Activated T-cell treated with anti-CD3 and anti-CD28 coated beads, Interleukin-2, amount 50 U/mL, for 4 hours (primary cell): ENCODE measurements at places on chromosomes 3 and 15.

DNA sequence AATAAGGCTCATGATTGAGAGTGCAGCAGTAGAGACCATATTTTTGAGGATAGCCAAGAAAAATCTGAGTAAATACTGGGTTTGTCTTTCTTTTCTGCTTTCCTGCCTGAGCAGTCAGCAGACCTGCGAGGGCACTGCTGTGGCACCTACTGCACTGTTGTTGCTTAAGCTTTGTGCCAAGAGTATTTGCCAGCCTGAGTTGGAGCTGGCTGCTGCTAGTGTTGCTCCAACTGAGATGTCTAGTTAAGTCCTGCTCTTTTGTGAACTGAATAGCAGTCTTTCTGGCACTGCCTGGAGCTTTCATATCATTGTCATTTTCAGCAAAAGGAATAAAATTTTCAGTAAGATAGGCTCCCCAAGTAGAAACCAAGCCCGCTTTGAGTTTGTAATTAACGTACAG, 214.5 kb upstream of the P2RY1 start:
- DNase-seq = no peak

DNA sequence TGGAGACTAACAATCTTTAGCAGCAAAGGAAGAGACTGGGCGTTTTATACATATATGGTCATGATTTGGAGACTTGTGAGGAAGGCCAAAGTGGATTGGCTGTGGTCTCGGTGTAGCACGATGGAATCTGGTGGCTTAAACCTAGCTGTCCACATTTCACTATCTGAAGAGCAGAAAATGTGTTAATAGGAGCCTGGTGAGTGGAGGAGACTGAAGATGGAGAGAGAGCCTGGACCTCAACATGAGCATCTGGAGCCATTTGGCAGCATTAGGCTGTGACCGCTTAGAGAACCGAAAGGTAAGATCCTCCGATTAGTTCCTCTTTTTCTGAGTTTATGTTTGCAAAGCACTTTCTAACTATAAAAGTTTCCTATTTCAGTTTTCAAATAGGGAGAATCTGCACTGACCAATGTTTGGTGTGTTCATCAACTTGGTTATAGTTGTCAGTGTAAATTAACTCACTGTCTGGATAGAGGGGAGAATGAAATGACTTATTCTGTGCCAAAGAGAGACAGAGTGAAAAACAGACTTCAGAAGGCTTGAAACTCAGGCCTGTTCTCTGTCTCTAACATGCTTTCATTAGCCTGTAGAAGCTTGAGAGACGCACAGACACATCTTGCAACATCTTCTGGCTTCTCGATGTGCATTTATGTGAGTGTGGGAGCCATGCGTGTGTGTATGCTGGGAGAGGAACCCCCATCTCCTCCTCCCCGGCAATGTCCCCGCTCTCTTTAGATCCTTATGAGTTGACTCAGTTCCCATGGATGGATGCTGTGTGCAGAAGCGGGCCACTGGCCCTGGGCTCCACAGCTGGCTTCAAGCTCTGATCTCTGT, 244.7 kb upstream of the TBL1XR1 start:
- no peak for DNase-seq

DNA sequence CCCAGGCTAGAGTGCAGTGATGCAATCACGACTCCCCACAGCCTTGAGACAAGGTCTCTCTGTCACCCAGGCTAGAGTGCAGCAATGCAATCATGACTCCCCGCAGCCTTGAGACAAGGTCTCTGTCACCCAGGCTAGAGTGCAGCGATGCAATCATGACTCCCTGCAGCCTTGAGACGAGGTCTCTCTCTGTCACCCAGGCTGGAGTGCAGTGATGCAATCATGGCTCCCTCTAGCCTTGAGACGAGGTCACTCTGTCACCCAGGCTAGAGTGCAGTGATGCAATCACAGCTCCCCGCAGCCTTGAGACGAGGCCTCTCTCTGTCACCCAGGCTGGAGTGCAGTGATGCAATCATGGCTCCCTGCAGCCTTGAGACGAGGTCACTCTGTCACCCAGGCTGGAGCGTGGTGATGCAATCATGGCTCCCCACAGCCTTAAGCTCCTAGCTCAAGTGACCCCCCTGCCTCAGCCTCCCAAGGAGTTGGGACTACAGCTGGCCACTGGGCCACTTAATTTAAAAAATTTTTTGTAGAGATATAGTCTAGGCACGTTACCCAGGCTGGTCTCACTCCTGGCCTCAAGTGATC, 26.1 kb downstream of the TFRC start:
- no peak for DNase-seq

- DNase-seq = no peak
Observed at GRCh38 chr3:76010252-76010651, 224.9 kb upstream of the ZNF717 start.

- DNase-seq = no peak
Observed at GRCh38 chr15:77610731-77611130, 22.0 kb downstream of the LINGO1 start.

- no peak for DNase-seq
Observed at GRCh38 chr15:38307861-38308641, 55.4 kb downstream of the SPRED1 start.

DNA sequence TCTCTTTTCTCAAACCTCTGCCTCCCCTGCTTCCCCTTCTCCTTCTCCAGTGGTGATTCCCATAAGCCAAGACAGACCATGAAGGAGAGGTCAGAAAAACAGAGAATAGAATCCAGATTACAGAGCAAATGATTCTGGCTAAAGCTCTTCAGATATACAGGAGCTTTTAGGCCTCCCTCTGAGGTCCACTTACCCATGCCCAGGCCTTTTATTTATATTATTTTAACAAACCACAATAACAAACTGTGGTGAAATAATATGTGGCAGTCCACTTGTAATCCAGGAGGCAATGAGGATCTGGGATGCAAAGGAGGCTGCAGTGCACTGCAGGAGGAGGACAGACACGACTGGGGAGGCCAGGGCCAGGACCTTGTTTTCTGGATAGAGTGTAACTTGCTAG, 104.1 kb downstream of the STAC start:
- DNase-seq = no peak

GRCh38 chr3:171784937-171785336, 25.3 kb downstream of the PLD1 start:
- no peak for DNase-seq

DNA sequence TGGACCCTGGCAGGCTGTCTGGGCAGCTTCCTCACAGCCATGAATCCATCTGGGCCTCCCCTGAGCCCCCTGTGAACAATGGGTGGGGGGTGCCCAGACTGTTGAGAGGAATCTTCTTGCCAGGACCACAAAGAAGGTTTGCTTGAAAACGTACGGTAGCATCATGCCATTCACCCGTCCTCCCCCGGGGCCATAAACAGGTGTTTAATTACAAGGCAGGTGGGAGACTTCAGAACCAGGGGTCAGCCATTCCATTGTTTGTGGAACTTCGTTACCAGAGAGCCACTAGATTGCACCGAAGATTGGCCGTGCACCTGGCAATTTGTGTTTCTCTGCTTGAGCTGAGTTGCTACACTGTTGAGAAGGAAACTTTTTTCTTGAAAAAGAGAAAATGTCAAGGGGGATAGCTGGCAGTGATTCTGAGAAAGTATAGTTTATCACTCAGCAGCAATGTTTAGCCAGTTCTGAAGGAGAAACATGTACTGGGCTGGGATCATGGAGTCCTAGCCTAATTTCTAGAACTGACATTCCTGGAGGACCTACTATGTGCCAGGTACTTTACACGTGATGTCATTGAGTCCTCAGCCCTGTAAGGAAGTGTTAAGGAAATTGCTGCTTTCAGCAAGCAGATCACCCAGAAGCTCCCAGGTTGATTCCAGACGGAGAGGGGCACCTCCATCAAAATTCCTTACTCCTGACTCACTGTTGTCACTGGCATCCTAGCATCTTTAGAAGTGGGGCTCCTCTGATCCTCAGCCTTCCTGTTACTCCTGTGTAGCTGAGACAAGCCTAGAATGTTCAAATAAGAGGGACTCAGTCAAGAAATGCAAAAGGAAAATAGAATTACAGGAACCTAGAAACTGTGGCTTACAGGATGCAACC, 103.8 kb upstream of the UBE2E1 start:
- no peak for DNase-seq

DNA sequence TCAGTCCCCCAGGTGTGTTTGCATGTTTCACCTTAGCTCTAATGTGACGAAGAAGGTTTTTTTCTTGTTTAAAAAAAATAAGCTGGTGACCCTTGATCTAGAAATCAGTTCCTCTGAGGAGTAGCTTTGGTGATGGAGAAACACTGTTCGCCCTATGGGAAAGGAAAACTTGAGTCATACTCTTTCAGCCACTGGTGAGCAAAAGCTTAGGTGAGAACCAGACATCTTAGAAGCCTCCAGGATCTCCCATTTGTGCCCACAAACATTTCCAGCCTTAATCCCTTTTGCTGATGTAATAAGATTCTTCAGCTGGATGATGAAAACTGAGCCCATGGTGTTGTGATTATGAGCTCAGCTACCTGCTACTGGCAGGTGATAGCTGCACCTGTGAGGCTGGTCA, 37.8 kb downstream of the SLC27A2 start:
- no peak for DNase-seq

- DNase-seq = no peak
Observed at GRCh38 chr3:66597308-66597863, 96.6 kb upstream of the LRIG1 start.

GRCh38 chr3:158233791-158234190, 123.9 kb downstream of the RSRC1 start:
- no peak for DNase-seq

- peak; percentile 51 for DNase-seq
Observed at GRCh38 chr3:184227481-184227935, 1.9 kb upstream of the VWA5B2 start.

GRCh38 chr3:151230646-151231045, 27.6 kb upstream of the GPR171 start:
- DNase-seq = no peak

DNA sequence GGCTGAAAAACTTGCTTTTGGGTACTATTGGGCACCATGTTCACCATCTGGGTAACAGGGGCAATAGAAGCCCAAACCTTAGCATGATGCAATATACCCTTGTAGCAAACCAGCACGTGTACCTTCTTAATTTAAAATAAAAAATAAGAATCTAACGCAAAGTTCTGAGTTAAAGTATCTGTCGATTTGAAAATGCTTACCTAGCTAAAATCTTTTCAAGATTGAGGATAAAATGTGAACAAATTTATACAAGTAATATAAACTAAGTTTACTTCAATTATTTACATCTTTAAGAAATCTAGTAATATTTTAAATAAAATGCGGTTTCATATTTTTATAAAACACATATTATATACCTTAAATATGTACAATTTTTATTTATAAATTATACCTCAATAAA, 38.1 kb upstream of the IGF2BP2 start:
- no peak for DNase-seq

DNA sequence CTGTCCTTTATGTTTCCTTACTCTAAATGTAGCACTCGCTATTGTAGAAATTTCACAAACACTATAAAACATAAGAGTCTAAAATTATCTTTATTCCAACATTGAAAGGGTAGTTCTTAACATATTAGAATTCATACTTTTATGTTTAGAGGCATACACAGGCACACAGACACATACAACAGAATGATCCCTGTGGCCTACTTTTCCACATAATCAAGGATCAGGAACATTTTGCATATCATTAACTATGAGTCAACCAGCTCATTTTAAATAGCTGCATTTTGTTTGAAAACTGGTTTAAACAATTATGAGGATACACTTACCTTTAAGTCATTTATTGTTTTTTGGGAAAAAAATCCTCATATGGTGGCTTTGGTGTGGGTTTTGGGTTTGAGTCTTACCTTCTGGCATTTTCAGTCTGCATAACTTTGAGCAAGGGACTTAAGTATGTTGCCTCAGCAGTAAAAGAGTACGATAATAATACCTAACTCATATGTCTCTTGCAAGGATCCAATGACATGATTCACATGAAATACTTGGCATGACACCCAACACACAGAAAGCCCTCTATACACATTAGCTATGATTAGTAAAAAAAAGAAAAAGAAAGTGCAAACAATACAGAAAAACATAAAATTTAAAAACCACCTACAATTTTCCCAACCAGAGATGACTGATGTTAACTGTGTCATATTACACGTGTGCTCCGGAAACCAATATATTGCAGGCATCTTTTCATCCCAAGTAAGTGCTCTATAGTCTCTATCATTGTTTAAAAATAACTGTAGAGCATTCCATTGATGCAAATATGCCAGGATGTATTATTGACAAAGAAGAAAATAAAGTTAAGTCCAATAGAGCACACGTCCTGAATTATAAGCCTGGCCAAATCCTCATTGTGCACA, 213.1 kb upstream of the ADAMTS9 start:
- DNase-seq = no peak

GRCh38 chr3:38374221-38374620, 27.6 kb downstream of the XYLB start:
- DNase-seq = no peak

DNA sequence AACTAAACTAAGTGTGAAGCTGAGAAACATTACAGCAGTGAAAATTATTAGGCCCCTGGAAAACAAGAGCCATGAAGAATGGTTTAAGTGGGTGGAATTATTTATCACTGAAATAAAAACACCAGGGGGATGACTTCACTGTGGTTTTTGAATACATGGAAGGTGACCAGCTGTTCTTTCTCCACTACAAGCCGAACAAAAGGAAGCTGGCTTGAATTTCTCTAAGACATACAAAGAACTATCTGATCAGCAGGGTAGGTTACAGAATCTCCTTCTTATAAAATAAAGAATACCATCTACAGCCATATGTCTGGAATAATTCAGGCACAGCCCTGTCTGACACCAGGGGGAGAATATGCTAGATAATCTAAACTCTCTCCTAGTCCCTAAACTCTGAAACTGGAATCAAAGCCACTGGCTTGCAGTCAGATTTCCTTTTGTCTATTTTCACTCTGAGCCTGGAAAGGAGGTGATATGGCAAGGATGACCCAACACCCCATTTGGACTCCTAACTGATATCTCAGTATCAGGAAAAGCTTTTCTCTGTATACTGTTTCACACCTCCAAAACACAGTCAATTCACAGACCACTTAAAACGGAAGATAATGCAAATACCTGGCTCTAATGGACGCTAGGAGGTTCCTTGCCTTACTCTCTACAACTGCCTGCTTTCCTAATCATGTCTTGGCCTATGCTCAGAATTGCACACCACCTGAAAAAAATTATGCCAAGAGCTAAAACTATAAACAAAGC, 31.2 kb downstream of the SPATA12 start:
- DNase-seq = no peak

GRCh38 chr15:39327005-39327730, 253.7 kb upstream of the THBS1 start:
- DNase-seq = no peak

DNA sequence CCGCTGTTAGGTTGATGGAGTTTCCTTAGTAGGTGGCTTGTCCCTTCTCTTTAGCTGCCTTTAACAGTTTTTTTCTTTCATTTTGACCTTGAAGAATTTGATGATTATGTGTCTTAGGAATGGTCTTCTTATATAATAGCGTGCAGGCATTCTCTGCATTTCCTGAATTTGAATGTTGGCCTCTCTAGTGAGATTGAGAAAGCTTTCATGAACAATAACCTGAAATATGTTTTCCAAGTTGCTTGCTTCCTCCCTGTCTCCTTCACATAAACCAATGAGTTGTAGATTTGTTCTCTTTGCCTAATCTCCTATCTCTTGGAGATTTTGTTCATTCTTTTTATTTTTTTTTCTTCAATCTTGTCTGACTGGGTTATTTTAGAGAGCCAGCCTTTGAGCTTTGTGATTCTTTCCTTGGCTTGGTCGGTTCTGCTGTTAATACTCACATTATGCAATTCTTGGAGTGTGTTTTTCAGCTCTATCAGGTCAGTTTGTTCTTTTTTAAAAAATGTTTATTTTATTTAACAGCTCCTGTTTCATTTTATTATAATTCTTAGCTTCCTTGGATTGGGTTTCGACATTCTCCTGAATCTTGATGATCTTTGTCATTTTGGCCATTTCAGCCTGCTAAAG, 627.9 kb downstream of the SI start:
- no peak for DNase-seq
